Left renal pelvis (tissue), 4 donors: ENCODE measurements at places on chromosomes 4 and X. TPM values are rescaled to one million over a fixed set of nuclear protein-coding genes. Genes with fewer than 3 reads are reported as not detected.

DNA sequence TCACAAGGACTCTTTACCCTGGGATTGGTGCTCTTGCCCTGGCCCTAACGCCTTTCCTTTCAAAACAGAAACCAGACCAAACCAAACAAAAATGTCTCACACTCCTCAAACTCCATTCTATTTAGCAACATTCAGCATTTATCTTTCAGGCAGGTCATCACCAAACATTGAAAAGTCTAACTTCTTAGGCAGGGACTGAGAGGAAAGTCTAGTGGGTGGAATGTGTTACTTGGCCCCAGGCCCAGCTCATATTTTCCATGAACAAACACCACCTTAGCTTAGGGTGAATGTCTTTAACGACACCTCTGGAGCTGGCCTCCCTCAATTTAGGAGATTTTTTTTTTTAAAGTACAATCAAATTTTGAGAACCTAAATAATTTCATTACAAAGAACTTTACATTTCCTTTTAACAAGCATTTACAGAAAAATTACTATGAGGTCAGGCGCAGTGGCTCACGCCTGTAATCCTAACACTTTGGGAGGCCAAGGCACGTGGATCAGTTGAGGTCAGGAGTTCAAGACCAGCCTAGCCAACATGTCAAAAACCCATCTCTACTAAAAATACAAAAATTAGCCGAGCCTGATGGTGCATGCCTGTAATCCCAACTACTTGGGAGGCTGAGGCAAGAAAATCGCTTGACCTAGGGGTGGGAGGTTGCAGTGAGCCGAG is 10.2 kb upstream of the N4BP2 start:
- no peak for DNase-seq

- DNase-seq: no peak
Observed at GRCh38 chr4:99507349-99507748, 3.5 kb upstream of the C4orf17 start.

Gene C1QTNF7
- polyA plus RNA-seq: 21.2 TPM

DNA sequence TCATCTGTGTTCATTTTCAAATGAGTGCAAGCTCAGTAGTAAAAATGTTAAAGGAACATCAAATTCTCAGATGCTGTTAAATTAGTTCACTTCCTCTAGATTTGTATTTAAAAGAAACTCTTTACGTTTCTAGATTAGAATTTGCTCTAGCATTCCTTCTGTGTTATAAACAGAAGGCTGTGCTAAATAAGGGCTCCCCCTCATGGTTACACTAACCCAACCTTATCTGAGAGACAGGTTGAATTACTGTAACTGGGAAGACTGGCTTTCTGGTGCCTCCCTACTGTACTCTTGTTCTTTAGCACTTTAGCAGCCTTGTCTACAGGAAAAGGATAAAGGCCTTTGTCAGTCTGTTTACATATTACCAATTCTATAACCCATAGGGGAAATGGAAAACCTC is 56.8 kb downstream of the RXFP1 start:
- no peak for DNase-seq

Gene TAF7L
- polyA plus RNA-seq: 0.61 TPM

Gene PNMA3
- 2.2 TPM for polyA plus RNA-seq

Gene CTAG1B
- polyA plus RNA-seq: not detected

Gene USP17L19
- polyA plus RNA-seq: not detected

Gene SPANXA2
- not detected for polyA plus RNA-seq

DNA sequence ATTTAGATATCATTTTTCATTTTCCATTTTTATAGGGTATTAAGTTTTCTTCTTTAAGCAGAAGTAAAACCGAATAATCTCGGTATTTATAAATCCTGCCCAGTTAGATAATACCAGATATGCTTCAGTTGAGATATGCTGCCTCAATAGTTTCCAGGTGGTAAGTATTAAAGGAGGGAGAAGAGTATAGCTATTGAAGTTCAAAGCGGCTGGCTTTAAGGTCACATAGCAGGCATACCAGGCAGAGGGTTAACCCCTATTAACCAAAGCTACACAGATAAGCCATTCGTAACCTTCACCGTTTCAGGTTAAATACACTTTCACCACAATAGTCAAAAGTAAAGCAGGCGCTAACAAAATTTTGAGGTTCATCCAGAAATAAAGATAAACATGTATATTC is 54.2 kb downstream of the EDNRA start:
- DNase-seq: no peak

GRCh38 chrX:92260102-92260501 is 480.9 kb downstream of the PCDH11X start:
- no peak for DNase-seq

Gene GAGE10
- not detected for polyA plus RNA-seq

DNA sequence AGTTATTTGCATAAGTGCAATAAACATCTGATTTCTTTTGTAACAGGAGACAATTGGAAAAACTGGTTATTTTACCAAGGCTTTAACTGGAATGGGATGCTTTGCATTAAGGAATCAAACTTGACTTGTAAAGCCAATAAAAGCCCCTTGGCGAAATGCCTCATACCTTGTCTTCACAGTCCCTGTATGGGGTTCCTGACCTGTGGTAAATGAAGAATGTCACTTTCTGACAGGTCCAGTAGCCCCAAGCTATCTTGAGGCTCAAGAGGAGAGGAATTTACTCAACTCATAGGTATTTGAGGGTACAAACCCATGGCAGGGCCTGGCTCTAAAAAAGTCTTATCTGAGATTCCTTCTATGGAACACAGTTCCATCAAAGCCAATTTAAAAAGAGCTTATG is 78.0 kb downstream of the ACOX3 start:
- DNase-seq: no peak

Gene SMIM31
- not detected for polyA plus RNA-seq

DNA sequence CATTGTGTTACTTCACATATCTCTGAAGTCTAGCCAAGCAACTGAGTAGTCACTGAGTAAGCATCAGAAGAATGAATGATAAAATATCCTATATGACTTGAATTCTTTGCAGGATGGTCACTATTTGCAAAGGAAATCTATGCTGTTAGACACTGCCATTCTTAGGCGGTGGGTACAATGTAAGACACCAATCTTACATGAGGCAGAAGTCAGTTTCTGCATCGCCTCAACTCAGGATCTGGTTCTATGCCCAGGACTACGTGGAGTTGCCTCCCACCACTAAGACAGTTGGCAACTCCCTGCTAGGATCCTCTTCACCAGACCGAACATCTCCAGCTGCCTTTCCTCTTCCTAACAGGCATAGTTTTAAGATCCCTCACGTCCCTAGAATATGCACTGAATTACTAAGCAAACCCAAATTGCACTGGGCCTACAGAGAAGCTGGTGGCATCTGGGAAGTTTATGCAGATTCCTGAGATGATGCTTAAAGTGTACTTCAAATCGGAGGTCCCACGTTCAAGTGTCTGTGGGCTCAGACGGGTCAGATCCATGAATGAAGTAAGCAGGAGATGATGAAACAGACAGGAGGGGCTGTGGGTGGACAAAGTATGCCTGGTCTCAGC is 45.6 kb downstream of the SEL1L3 start:
- no peak for DNase-seq

Gene GAB3
- 3.0 TPM for polyA plus RNA-seq

Gene LRBA
- 75.8 TPM for polyA plus RNA-seq

Gene ADH7
- not detected for polyA plus RNA-seq

DNA sequence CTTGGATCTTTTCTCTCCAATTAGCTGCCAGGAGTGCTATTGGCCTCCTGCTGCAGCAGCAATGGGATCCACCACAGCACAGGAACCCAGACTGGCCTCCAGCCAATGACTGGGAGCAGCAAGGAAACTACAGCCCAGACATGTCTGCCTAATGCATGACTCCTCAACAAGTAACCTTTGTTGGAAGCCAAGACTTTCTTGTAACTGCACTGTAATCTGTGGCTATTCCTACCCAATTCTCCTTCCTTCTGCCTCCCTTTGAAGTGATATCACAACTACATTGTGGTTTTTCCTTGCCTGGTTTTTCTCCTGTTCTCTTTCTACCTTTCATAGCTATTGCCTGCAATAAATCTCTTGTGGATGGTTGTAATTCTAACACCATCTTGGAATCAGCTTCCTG is 39.8 kb downstream of the SNCA start:
- DNase-seq: no peak

Gene REPS2
- 16.5 TPM for polyA plus RNA-seq

Gene GYPE
- 4.4 TPM for polyA plus RNA-seq

GRCh38 chr4:182823576-182823975 is 93.6 kb downstream of the DCTD start:
- DNase-seq: no peak

Gene TIGD4
- polyA plus RNA-seq: 2.1 TPM
